Stimulated activated CD8-positive, alpha-beta memory T cell treated with anti-CD3 and anti-CD28 coated beads, Interleukin-2, amount 100 ng/mL, for 1 hour (primary cell): ENCODE measurements at places on chromosomes 13 and 19.

GRCh38 chr19:16073481-16073880 is 2.8 kb upstream of the TPM4 start:
- DNase-seq = no peak

DNA sequence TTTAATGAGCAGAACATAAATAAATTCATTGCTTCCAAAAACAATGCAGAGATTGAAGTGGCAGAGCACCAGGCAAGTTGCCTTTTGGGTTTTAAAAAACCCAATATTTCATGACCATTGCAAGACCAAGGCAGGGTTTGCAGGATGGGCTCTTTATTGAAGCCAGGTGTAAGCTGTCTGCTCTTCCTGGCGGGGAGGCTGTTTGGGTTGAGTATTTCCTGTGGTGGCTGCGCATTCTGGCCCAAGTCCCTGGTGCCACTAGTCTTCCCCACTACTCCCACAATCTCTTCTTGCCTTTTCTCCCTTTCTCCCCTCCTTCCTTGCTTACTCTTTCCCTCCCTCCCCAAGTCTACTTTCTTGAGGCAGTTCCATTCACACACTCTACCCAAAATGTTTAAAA is 116.4 kb downstream of the AKAP11 start:
- no peak for DNase-seq

- DNase-seq = no peak
These were observed 260.1 kb downstream of the COL4A1 start for GRCh38 chr13:110046811-110047210.

DNA sequence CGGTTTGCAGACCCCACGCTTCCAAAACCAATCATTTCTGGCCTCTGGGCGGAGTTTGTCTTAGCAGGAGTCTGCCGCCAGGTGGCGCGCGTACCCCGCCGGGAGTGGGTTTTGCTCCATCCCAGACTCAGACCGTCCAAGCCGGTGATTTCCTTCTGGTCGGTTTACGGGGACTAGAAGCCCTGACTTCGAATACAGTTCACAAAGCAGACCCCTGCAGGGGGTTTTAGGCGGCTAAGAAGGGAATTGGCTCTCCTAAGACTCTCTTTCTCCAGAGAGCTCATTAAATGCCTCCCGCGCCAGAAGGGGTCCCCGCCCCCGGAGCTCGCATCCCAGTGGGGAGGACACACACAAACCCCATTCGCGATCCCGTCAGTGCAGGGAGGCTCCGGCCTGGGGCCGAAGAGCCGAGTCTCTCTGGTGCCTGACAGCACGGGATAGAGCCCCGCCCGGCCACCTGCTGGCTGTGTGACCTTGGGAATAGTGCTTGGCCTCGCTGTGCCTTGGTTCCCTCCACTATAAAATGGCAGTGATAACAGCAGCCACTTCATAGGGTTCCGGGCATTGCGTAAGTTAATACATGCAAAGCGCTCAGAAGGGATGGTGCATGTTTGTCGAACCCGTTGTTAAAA is 8.6 kb upstream of the NUP62 start:
- peak; percentile 62 for DNase-seq

DNA sequence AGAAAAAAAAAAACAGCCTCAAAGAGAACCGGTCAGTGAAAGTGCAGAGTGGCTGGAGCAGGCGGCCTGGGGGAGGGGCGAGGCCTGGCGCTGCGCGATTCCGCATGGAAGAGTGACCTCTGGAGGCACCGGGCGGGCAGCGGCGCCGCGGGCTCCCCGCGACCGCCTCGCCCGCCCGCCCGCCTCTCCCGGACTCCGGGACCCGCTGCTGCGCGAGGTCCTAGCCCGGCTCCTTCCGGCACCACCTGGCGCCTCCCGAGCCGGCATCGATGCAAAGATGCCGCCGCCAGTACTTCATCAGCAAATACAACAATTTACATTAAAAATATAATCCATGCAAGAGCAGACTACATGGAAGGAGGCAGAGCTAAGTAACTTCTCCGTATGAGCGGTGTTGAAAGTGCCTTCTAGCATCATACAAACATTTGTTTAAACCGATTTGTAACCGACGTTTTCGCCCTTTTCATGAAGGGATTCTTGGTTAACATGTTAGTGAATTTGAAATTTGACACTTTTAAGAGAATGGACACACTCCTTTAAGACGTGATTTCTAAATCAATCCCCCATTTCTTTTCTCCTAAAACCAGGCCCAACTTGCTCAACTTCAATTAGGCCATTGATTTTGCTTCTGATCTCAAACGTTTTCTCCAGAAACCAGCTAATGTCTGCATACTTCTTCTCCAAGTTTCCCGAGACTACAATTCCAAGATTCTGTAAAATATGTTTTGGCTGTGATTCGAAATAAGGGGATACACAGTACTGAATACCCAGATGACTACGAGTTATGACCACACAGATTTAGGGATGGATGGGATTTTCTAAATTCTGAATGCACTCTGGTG is 2.1 kb downstream of the EFNB2 start:
- no peak for DNase-seq

DNA sequence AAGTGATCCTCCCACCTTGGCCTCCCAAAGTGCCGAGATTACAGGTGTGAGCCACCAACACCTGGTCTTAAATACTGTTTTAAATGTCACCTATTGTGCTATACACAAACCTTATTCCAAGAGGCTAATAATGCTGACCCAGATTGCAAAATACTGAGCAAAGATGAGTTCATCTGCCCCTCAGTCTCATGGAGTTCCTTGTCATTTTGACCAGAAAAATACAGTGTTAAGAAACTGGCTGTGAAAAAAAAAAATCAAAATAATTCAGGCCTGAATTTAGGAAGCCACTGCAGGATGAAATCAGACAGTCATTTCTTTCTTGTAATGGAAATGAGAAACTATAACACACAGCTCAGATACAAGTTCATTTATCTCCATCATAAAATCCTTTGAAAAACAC is 59.9 kb downstream of the TBC1D4 start:
- no peak for DNase-seq

- DNase-seq = no peak
These were observed 3.8 kb downstream of the RAB8A start for GRCh38 chr19:16115301-16116039.

DNA sequence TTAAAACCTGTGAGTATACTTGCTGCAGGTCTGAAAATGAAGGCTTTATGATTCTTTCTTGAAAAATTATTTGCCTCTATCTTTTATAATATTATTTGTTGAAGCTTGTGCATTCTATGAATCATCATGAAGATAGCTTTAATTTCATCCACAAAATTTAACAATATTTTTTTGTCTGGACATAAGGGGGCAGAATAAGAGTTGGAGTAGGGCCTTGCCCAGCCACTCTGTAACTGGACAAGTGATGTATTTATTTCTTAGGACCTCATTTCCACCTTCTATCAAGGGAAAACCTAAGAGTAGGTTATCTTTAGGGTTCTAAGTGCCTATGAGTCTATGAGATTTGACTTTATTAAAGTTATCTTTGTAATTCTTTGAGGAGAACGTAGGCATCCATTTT is 49.9 kb downstream of the N4BP2L1 start:
- DNase-seq = no peak

GRCh38 chr13:85700906-85701305 is 98.3 kb downstream of the SLITRK6 start:
- no peak for DNase-seq

GRCh38 chr13:25179011-25179410 is 6.9 kb upstream of the AMER2 start:
- DNase-seq = no peak

DNA sequence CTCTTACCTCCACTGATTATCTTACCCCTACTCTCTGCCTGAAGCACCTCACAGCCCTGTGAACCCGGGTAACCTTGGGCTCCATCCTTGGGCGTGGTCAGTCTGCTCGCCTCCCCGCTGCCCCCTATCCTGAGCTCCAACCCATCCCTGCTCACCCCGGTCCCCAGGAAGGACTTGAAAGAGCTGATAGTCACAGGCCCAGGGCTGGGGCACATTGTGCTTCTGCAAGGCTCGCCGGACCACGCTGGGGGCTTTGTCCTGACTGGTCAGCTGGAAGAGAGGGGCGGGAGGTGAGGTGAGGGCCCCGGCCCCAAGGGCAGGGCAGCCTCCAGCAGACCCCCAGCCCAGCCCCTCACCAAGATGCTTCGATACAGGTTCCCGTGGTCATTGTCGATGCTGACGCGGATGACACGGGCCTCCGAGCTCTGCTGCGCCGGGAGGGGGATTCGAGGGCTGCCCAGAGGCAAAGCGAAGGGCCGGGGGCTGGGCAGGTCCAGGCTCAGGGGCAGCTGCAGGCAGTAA is 13.0 kb upstream of the EPOR start:
- no peak for DNase-seq

- no peak for DNase-seq
These were observed 66.8 kb downstream of the SOX1 start for GRCh38 chr13:112133499-112134390.

DNA sequence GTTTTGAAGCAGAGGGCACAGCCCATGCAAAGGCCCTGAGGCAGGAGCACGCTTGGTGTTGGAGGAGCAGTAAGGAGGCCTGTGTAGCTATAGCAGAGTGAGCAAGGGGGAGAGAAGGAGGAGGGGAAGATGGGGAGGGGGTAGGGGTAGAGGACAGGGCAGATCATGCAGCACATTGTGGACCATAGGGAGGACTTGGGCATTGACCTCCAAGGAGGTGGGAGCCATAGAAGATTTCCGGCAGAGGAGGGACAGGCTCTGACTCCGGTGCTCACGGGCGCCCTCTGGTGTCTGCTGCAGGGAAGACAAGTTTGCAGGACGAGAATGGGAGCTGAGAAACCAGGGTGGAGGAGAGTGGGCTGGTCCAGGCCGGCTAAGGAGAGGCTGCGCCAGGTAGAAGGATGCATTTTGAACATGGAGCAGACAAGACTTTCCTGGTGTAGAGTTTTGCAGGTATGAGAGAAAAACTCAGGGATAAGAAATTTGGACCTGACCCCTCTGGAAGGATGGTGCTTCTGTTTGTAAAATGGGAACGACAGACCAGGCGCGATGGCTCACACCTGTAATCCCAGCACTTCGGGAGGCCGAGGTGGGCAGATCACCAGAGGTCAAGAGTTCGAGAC is 13.7 kb upstream of the CREB3L3 start:
- peak; percentile 80 for DNase-seq
